ENCODE measurements at places on chromosomes 13 and 19.
A peak's percentile ranks its signal among the peaks of the same experiment; 100 is the strongest.

- no peak for DNase-seq
Observed at GRCh38 chr13:45623516-45624090, 8.1 kb upstream of the ERICH6B start.

DNA sequence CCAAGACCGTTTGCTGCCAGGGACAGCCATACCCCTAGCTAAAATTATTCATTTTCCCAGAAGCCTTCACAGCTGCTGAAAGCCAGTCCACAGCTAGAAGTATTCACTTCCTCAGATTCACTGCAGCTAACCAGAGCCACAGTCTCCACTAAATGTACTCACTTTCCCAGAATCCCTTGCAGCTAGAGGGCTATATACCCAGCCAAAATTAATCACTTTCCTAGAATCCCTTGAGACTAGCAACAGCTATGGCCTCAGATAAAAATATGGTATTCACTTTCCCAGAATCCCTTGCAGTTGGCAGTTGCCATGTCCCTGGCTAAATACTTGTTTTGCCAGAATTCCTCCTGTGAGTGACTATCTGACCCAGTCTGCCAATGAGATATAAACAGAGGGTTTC, 13.8 kb upstream of the MEIS3 start:
- DNase-seq = no peak

GRCh38 chr13:44334751-44335150, 38.9 kb upstream of the SERP2 start:
- DNase-seq = no peak

DNA sequence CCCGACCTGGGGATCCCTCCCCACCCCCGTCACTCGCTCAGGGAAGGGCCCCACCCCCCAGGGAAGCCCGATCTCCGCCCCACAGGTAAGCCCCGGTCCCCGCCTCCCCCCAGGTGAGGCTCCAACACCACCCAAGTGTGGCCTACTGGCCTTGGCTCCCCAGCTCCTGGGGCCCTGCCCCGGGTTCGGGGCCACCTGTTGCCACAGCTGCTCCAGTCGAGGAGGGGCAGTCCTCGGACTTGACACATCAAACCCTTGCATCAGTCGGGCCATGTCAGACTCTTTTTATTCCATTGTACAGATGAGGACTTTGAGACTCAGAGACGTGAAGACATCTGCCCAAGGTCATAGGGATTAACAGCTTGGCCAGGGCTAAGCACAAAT, 512 bp downstream of the CC2D1A start:
- no peak for DNase-seq

- DNase-seq = no peak
Observed at GRCh38 chr13:113058988-113059850, 46.4 kb upstream of the F7 start.

DNA sequence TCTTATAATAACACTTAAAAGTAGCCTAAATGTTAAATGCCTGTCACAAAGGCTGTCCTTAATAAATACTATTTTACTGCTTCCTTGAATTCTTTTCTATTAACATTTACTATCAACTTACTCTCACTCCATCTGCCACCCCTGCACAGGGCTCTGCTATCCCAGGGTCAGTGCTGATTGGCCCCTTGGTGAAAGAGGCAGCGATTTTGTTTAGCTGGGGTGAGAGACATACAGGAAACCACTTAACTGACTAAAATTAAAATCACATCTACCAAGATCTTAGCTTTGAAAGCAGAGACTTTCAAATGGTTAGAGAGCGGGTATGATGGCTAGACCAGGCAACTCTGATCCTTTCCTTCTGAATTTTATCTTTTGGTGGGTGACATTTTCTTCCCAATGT, 149.9 kb upstream of the HTR2A start:
- no peak for DNase-seq

- DNase-seq = peak; percentile 34
Observed at GRCh38 chr13:79749984-79750551, 269.1 kb downstream of the NDFIP2 start.

DNA sequence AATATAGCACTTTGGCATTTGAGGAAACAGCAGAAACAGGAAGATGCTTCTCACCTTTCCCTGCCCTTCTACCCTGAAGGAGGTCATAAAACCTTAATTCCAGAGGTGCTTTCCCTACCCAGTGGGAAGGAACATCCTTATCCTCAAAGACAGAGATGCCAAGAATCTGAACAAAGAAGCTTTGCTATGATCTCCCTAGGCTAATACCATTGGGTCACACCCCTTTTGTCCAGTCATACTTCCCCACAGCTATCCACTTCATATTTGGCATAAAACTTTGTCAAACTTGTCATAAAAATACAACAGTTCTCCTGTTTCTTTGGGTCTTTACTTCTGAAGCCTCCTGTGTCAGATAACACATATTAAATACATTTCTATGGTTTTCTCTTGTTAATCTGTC, 21.7 kb upstream of the RXFP2 start:
- no peak for DNase-seq

DNA sequence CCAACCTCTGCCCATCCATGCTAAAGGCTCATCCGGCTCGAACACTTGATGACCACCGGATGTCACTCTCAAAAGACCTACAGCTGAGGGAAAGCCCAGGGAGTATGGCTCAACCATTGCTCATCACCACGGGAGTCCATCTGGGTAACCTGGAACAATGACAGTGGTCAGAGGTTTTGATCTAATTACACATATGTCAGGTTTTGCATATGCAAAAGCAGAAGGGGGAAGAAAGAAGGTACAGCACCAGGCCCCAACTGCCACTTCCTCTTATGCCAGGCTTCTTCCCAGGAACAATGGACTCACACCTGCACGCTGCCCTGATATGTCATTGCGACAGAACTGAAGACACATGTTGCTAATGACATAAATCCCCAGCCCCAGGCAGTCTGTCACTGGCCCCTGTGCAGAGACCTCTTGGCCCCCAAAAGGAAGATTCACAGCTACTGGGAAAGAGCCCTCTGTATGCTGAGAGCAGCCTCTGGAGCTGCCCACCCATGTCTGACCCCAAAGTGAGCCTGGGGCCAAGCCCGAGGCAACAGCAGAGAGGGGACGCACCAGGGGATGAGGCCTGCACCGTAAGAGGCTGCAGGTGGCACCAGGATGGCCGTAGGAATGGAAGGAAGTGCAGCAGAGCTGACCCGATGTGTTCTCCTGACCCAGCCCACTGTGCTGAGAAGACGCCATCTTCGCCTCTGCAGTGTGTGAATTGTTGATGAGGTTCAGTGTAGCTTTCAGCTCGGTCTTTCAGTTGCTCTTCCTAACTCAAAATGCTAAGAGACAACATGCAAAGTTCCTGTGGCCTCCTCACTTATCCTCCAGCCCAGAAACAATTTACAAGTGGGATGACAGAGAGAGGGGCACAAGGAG, 26.3 kb downstream of the EPS15L1 start:
- DNase-seq = no peak

- no peak for DNase-seq
Observed at GRCh38 chr13:94494026-94494425, 14.5 kb upstream of the DCT start.

- DNase-seq = no peak
Observed at GRCh38 chr13:83691966-83692365, 190.3 kb downstream of the SLITRK1 start.

DNA sequence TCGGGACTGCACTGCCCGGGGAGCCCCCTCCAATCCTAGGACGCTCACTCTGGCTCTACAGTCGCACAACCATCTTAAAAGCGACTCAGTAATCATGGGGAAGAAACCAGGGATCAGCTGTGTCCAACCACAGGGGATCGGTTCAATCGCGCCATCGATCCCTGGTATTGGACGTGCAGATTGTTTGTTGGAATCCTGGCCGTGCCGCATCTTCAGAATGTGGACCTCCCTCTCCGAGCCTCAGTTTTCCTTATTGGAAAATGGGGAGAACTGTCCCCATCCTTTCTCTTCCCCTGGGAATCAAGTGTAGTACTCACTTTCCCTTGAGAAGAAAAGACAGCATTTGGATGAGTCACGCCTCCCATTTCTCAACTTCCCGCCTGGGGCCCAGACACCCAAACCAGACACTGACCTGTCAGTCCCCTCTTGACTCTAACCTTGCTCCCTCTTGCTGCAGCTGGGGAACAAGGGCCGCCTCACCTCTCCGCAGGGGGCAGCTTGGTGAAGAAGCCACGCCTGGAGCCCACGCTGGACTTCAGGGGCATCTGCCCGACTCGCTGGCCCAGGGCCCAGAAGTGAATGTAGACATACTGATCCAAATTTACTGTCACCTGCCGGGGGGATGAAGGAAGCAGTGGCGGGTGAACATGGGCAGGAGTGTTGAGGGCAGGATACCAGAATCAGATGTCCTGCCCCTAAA, 17.6 kb downstream of the EMP3 start:
- DNase-seq = no peak

GRCh38 chr19:23817519-23817918, 58.8 kb upstream of the ZNF681 start:
- no peak for DNase-seq

- DNase-seq = no peak
Observed at GRCh38 chr13:48567515-48568369, 34.9 kb upstream of the RCBTB2 start.

GRCh38 chr13:40221460-40222201, 444.8 kb downstream of the FOXO1 start:
- DNase-seq = no peak

DNA sequence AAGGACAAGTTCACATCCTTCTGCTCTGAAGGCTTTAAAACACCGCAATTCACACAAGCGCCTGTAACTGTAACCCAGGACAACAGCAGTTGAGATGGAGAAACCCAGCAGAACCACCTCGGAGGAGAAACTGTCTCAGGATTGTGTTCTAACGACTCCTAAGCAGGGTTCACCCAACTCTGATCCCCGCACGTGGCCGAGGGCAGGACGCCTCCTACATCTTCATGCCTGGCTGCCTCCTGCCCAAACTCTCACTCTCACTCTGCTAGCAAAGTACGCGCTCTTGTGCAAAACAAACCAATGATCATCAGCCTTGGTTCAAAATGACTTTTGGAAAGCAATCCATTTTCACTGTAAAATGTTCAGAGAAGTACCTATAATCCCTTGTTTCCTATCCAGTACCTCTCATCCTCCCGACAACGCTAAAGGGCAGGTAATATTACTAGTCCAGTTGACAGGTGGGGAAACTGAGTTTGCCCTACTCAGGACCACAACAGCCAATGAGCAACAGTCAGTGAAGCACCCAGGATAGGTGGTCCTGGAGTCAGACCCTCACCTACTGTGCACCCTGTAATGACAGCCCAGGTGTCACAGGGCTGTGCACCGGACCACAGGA, 25.6 kb downstream of the EPS15L1 start:
- DNase-seq = no peak

DNA sequence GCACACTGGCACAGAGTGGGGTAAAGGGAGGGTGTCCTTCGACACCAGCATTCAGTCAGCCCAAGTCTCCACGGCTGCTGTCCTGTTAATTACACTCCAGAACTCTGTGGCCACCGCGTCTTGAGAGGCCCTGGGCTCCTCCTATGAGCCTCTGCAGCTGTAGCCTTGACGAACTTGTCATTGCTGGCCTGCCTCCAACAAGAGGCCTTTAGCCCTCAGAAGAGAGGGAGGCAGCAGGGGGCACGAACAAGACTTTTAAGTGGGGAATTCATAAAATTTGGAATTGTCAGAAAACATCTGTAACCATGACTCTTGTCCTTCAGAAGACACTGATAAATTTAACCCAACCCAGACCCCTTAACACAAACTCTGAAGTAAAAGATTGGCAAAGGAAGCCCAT, 241.9 kb downstream of the UQCRFS1 start:
- no peak for DNase-seq

DNA sequence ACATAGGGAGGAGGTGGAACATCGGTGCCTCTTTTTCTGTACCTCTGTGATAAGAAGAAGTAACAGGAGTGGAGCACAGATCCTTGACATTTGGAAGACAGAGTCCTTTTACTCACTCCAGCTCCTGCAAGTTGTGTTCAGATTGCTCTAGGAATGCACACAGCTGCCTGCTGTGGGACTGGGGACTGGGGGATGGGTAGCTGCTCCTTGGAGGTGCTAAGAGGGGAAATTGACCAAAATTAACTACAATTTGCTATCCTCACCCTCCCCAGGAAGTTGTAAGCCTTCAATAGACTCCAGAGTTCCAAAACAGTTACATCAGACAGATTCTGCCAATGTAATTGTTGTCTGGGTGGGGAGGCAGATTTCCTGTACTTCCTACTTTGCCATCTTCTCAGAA, 317.9 kb downstream of the MTUS2 start:
- DNase-seq = no peak

- DNase-seq = no peak
Observed at GRCh38 chr13:48230541-48230940, 2.5 kb upstream of the ITM2B start.

- no peak for DNase-seq
Observed at GRCh38 chr13:33441015-33441414, 155.5 kb upstream of the STARD13 start.

DNA sequence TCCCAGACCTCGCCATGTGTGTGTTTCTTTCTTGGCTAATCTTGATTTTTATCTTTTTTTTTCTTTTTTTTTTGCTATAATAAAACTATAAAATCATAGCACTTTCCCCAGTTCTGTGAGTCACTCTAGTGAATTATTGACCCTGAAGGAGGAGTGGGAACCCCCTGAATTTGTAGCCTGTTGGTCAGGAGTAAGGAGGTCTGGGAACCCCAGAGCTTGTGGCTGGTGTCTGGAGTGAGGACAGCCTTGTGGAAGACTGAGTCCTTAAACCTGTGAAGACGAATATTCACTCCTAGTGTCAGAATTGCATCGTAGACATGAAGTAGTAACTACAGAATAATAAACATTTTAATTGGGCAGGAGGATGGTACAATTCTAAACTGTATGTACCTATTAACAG, 7.4 kb downstream of the EID2B start:
- DNase-seq = no peak

DNA sequence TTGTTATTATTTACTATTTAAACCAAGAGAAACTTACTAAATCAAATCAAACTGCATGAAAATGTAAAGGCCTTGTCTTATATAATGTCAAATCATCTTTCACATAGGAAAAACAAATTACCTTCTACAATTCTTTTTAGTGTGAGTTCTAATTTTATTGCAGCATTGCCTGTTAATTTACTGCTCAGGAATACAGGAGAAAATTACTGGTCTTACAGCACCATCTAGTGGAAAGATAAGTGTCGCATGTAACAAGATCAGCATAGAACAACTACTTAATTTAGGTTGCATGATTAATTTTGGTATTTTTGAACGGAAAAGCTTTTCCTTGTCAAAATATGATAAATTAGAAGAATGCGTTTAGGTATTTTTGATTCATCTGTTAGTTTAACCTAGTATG, 502.7 kb downstream of the UQCRFS1 start:
- DNase-seq = no peak

- DNase-seq = peak; percentile 77
Observed at GRCh38 chr19:4186087-4186993, 3.9 kb downstream of the ANKRD24 start.

GRCh38 chr19:19372656-19373416, 32.6 kb upstream of the GATAD2A start:
- no peak for DNase-seq

DNA sequence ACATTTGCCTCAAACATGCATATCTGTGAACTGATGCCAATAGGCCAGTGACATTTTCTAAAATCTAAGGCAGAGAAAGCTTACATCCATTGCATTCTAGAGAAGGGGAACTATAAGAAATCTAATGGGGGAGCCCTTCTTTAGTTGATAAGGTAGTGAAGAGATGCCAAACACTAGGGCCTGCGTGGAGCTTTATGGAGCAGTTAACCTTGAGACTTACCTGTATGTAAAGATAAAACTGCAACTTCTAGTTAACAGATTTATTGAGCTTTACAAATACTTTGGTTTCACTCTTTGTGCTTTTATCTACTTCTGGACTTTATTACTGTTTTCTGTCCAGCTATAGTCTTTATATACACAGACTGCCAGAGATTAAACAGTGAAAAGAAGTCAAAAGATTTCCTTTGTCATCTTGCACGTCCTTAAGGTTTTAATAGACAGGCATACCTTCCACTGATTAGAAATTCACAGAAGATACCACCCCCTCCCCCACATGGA, 457.6 kb downstream of the KLF12 start:
- DNase-seq = no peak

All from omental fat pad (tissue), 4 donors.